MV-4-11 (cell line): ENCODE measurements at places on chromosomes 13 and 19.

DNA sequence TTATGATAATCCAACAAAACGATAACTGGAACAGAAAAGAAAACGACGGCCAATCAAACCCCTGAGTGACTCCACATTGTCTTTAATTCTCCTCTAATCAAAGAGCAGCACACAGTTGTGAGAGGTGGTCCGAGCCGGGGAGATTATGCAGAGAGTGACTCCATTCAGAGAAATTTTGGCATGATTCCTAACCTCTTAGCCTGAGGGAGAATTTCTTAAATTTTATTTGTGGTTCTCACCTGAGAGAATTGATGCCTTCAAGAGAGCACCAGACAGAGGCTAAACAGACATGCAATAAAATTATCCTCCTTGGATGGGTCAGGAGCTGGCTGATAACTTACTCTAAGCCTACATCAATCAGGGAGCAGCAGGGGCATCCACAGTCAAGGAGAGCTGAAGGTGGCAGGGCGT, 310.0 kb upstream of the KLF12 start:
- DNase-seq, result no peak

- no peak for DNase-seq
Measured at GRCh38 chr19:45078390-45079062, 534 bp upstream of the GEMIN7 start.

DNA sequence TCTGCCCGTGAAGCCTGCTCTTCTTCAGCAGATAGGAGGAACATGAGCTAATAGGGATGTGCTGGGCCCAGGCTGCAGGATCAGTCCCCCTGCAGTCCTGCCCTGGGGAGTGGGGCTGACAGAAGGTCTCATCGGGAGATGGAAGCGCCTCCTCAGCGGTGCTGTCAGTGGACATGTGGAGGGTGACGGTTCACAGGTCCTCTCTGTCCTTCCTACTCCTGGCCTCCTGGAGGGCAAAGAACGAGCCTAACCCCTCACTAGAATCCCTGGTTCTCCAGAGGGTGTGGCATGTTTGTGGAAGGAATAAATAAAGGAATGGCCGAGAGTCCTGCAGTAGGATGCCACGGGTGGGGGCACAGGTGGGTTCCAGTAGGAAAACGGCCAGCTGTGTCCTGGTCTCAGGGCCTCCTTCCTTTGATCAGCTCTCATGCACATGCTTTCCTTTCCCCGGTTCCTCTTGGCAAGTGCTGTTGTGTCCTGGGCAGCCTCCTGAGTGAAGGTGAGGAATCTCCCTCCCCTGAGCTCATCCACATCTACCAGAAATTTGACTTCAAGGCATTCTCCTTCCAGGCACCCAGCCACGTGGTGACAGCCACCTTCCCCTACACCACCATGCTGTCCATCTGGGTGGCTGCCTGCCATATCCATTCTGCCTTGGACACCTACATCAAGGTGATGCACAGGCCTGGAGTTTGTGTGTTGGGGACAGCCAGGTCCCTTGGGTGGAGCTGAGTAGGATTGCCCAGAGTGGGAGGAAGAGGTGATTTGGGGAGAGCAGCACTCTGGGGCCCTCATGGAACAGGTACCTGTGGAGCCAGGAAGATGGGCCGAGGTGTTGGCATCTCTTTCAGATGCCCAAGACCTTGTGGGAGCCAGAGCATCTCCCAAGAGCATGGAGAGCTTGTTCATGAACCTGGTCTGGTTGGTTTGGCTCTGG, 28.6 kb upstream of the ZNF492 start:
- no peak for DNase-seq

DNA sequence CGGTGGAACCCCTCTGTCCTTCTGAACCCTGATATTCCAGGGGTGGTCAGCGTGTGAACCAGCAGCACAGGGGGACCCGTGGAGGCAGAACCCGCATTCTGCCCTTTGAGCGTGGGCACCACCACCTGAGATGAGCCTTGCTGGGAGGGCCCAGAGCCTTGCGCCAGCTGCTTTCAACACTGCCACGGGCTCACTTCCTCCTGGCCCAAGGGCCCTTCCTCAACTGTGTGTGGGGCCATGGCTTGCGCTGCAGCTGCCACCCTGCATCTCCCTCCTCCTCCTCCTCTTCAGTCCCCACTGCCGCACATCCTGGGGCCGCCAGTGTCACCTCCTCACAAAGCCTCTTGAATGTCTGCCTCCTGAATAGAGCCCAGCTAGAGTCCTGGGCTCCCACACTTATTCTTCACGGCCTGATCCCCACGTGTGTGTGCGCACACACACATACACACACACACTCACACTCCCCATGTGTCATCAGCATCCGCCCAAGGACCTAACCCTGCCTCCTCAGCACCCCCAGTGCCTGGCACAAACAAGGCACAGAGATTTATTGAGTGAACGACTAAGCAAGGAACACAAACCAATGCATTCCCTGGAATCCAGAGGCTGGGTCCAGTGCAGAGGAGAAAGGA, 26.9 kb upstream of the TMEM160 start:
- DNase-seq, result peak; percentile 90

DNA sequence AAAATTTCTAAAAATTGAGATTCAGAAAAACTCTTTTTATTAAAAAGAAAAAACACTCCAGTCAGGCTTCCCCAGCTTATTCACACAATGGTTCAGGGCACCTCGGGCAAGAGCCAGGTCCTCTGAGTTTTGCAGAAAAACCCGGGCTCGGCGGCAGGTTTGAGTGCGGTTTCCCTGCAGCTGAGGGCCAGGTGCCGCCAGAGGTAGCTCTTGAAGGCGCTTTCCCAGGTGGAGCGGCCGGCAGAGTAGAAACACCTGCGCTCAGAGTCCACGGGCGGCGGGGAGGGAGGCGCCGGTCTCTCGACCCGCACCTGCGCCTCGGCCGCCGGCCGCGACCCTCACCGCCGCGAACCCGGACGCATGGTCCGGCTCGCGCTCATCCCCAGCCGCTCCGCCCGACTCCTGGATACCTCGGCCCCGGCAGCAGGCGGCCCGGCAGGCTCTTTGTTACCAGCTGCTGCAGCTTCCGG, 444 bp downstream of the PROSER1 start:
- no peak for DNase-seq

DNA sequence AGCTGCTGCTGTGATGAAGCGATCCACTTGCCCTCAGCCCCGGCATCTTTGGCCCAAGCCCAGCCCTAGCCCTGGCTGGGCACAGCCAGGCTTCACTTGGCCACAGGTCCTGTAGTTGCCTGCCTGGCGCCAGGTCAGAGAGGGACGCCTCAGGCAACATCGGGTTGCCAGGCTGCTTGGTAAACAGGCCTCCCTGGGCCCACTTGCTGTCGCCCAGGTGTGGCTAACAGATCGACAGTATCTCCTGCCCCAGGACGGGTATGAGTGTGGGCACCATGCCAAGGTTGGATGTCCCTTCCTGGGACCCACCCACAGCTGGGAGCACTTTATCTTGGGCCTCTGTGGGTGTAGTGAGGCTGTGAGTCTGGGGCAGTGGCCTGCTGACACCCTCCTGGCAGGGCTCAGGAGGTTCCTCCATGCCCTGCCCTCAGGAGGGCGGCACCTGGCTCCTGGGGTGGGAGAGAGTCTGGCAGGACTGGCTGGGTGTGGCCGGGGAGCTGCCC, 27.8 kb downstream of the CARM1 start:
- no peak for DNase-seq

GRCh38 chr19:54002495-54003315, 11.3 kb downstream of the CACNG6 start:
- no peak for DNase-seq

DNA sequence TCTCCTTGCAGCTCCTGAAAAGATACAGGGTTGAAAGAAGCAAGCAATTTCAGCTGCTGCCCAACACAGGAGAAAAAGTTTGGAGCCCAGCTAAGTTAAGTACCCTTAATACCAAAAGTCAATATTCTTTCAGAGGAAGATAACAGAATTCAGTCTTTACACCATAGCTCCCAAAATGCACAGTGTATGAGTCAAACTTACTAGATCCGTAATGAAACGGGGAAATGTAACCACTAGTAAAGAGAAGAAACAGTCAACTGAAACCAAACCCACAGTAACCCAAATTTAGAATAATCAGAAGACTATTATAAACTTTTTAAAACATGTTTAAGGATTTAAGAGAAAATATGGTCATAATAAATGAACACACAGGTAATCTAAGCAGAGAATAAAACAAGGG, 45.2 kb downstream of the SUCLA2 start:
- DNase-seq, result peak; percentile 72

GRCh38 chr19:45413497-45413896, 7.1 kb downstream of the POLR1G start:
- no peak for DNase-seq
